Karpas-422 (cell line): ENCODE measurements at places on chromosomes 1 and 21. TPM values are rescaled to one million over a fixed set of nuclear protein-coding genes. Genes with fewer than 3 reads are reported as not detected.

Gene SLC45A1
- total RNA-seq, result not detected in 2 replicates

Gene MAP3K21
- total RNA-seq, result 2.2 and 3.4 TPM in 2 replicates

Gene KTI12
- 22.1 and 26.7 TPM in 2 replicates for total RNA-seq

Gene RIMS3
- total RNA-seq, result 4.2 and 5.5 TPM in 2 replicates

DNA sequence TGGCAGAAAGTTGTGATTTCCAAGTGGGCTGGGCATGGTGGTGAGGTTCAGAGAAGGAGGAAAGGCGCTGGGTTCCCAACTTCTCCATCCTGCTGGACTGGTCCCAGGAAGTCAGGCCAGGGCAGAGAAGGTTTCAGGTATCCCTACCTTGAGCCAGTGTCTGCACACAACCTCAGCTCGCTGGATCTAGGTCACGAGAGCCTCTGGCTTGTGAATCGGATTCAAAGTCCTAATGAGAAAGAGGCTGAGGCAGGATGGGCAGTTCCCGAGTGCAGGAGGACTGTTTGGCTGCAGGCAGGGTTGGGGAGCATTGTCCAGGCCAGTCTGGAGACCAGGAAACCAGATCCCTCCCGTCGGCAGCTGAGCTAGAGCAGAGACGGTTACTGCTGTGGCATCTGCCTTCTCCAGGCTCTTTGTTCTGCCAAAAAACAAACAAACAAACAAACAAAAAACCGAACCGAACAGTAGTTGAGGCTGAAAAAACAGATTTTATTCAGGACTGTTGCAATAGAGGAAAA, 19.5 kb upstream of the IGSF21 start:
- H3K27ac ChIP-seq, result no peak overlapping the region
- H3K4me3 ChIP-seq, result no peak overlapping the region
- no peaks in the 10 kb centered on the region for H3K4me1 ChIP-seq
- H3K36me3 ChIP-seq, result no peaks in the 10 kb centered on the region
- H3K27me3 ChIP-seq, result no peaks in the 10 kb centered on the region
- no peak for DNase-seq

DNA sequence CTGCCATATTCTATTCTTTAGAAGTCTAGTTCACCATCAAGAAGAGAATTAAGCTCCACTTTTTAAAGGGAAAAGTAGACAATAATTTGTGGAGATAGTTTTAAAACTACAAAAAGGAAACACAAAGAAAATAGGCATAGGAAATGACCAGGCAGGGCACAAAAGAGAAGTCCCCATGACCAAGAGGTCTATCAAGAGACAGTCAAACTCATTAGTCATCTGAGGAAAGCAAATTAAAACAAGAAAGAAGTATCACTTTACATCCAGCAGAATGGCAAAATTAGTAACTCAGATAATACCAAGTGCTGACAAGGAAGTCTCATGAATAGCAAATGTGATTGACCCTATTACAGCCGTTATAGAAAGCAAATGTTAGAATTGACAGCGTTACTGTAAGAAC, 243.7 kb upstream of the SNX7 start:
- no peak for DNase-seq
- H3K4me1 ChIP-seq, result no peaks in the 10 kb centered on the region
- no peaks in the 10 kb centered on the region for H3K27me3 ChIP-seq
- no peaks in the 10 kb centered on the region for H3K36me3 ChIP-seq
- no peak overlapping the region for H3K4me3 ChIP-seq
- no peak overlapping the region for H3K27ac ChIP-seq

GRCh38 chr1:178910023-178910422, 39.1 kb upstream of the ANGPTL1 start:
- H3K27ac ChIP-seq, result no peak overlapping the region
- no peak overlapping the region for H3K4me3 ChIP-seq
- peaks cover 89% of the 10 kb centered on the region for H3K36me3 ChIP-seq
- no peak for DNase-seq
- no peaks in the 10 kb centered on the region for H3K27me3 ChIP-seq
- H3K4me1 ChIP-seq, result peaks cover 12% of the 10 kb centered on the region

DNA sequence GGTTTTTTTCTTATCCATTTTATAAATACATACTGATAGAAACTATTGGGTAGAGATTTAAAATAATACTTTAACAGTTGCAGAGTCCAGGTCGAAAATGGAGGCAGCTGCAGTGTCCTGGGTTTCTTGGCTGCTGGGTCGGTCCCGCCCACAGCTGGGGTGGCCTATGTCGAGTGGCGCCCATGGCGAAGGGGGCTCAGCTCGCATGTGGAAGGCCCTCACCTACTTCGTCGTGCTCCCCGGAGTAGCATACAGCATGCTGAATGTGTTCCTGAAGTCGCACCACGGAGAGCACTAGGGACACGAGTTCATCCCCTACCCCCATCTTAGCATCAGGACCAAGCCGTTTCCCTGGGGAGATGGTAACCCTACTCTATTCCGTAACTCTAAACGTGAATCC, 1304.9 kb upstream of the ADGRL2 start:
- no peaks in the 10 kb centered on the region for H3K27me3 ChIP-seq
- no peaks in the 10 kb centered on the region for H3K4me1 ChIP-seq
- no peak overlapping the region for H3K27ac ChIP-seq
- no peaks in the 10 kb centered on the region for H3K36me3 ChIP-seq
- no peak overlapping the region for H3K4me3 ChIP-seq

DNA sequence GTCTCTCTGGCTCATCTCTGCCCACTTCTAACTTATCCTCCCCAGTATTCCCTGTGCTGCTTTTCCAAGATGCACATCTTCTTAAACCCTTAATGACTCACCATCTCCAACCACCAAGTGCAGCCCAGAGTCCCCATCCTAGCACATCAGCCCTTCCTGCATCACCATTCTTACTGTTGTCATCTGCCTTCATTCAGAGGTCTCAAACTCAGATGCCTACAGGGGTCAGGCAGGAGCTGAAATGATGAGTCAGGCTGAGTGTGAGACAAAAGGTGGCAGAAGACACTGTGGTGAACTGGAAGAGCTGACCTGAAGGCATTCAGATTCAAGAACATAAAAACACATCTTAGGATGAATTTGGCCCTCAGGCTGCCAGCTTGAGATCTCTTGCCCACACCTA, 34.6 kb downstream of the OLFML2B start:
- peak; percentile 67 for DNase-seq
- H3K4me3 ChIP-seq, result no peak overlapping the region
- no peaks in the 10 kb centered on the region for H3K36me3 ChIP-seq

GRCh38 chr1:121519042-121519755, 334.4 kb downstream of the SRGAP2C start:
- no peaks in the 10 kb centered on the region for H3K36me3 ChIP-seq
- H3K4me3 ChIP-seq, result peak overlapping the region; percentile 85
- H3K27ac ChIP-seq, result peak overlapping the region; percentile 100
- DNase-seq, result peak; percentile 97
- H3K4me1 ChIP-seq, result peaks cover 60% of the 10 kb centered on the region

DNA sequence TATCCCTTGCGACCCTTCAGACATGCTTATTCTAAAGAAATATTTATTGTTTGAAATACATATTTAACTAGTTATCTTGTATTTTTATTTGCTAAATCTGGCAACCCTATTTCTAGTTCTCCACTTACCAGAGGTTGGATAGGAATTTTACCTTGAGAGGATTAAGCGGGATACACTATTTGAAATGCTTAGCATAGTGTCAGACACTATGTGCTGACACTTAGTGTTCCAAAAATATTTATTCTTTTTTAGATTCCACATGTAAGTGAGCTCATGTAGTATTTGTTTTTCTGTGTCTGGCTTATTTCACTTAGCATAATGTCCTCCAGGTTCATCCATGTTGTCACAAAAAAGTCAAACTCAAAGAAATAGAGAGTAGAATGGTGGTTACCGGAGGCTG, 78.7 kb downstream of the NTMT2 start:
- H3K4me3 ChIP-seq, result no peak overlapping the region
- H3K27me3 ChIP-seq, result no peaks in the 10 kb centered on the region
- H3K36me3 ChIP-seq, result no peaks in the 10 kb centered on the region
- H3K27ac ChIP-seq, result no peak overlapping the region

DNA sequence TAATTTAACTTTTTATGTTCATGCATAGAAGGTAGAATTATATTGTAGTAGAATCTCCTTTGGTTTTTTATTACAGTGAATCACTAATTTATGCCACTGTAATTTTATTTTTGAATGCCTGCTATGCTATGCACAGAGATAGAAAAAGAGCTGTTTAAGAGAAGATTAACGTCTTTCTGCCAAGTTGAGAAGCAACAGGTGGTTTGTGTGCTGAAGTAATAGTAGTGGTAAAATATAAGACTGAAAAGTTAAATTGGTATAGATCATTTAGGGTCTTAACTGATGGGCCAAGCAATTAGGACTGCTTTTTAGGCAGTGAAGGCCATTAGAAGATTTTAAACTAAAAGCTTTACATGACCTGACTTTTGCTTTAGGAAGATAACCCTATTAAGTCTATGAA, 115.1 kb downstream of the SYT14 start:
- no peak overlapping the region for H3K4me3 ChIP-seq
- no peaks in the 10 kb centered on the region for H3K36me3 ChIP-seq
- no peak for DNase-seq
- no peaks in the 10 kb centered on the region for H3K4me1 ChIP-seq
- H3K27ac ChIP-seq, result no peak overlapping the region

DNA sequence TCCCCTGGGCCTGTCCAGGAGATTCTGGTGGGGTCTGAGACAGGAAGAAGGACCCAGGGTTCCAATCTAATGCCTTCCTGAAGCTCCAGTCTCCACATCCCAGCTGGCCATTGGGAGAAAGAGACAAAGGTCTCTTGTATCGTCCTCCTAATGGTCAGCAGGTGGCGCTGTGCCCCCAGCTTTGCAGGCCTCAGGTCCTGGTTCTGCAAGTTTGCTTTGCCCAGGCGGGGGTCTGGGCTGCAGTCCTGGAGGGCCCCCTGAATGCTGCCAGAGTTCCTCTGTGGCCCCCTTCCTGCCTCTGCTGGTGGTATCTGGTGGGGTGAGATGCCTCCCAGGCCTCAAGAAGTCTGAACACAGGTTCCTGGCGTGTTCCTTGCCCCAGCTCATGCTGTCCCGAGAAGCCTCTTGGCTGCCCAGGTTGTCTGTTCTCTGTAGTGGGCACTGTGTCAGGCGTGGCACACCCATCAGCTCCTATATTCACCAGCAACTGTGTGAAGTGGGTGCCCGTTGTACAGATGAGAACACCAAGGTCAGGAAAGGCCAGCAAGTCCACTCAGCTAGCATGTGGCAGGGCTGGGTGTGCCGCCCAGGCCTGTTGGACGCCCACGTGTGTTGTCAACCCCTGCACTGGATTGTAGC, 33.8 kb upstream of the CSF3R start:
- no peaks in the 10 kb centered on the region for H3K4me1 ChIP-seq
- peak; percentile 81 for DNase-seq

DNA sequence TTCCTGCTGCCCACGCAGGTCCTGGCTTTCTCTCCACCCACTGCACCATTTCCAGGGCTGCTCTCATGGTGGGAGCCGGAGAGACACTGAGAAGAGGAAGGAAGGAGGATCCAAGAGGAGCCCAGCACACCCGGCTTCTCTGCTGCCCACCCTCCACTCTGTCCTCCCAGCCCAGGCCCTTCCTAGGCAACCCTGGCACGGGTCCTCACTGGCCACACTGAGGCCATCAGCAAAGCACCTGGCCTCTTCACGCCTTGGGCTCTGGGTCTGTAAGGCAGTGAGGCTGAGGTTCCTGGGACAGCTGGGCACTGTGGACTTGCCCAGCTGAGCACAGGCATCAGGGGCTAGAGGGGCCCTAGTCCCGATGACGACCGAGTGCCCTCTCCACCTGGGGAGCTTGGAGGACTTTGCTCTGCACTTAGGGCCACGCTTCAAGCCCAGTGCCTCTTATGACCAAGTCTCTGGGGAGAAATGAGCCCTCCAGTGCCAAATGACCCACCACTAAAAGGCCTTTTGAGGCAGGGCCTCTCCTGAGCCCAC, 43.1 kb downstream of the PDE9A start:
- H3K4me3 ChIP-seq, result no peak overlapping the region
- H3K27ac ChIP-seq, result no peak overlapping the region
- no peak for DNase-seq
- H3K36me3 ChIP-seq, result no peaks in the 10 kb centered on the region
- H3K27me3 ChIP-seq, result no peaks in the 10 kb centered on the region
- no peaks in the 10 kb centered on the region for H3K4me1 ChIP-seq

DNA sequence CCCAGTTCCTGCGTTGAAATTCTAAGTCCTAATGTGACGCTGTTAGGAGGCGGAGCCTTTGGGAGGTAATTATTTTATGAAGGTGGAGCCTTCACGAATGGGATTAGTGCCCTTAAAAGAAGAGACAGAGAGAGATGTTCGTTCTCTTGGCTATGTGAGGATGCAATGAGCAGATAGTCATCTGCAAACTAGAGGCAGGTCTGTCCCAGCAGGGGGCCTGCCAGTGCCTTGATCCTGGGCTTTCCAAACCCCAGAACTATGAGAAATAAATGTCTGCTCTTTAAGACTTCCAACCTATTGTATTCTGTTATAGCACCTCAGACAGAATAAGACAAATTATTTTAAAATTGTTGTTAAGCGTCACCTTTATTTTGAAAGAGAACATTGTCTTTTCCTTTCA, 123.1 kb upstream of the KCNJ6 start:
- no peak for DNase-seq
- no peak overlapping the region for H3K4me3 ChIP-seq
- H3K36me3 ChIP-seq, result no peaks in the 10 kb centered on the region
- H3K27ac ChIP-seq, result no peak overlapping the region

DNA sequence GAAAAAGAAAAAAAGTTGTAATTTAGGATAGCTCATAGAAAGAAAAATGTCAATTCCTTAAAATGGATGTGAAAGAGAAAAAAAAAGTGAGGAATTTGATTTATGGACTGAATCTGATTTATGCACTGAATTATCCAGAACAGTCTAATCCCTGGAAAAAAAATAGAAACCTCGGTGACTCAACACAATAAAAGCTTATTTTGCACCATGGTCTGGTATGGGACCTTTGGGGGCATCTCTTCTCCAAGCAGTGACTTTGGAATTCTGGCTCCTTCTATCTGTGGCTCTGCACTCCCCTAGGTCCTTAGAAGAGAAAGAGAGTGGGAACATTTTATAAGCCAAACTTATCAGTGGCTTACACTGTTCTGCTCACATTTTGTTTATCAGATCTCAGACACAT, 471.7 kb upstream of the B3GALT2 start:
- no peak for DNase-seq
- no peak overlapping the region for H3K4me3 ChIP-seq
- H3K27me3 ChIP-seq, result no peaks in the 10 kb centered on the region
- no peaks in the 10 kb centered on the region for H3K36me3 ChIP-seq
- no peak overlapping the region for H3K27ac ChIP-seq
- H3K4me1 ChIP-seq, result no peaks in the 10 kb centered on the region

- no peaks in the 10 kb centered on the region for H3K27me3 ChIP-seq
- no peaks in the 10 kb centered on the region for H3K4me1 ChIP-seq
- no peak for DNase-seq
- no peaks in the 10 kb centered on the region for H3K36me3 ChIP-seq
These were observed 240.9 kb downstream of the CAMTA1 start for GRCh38 chr1:7026169-7026568.

DNA sequence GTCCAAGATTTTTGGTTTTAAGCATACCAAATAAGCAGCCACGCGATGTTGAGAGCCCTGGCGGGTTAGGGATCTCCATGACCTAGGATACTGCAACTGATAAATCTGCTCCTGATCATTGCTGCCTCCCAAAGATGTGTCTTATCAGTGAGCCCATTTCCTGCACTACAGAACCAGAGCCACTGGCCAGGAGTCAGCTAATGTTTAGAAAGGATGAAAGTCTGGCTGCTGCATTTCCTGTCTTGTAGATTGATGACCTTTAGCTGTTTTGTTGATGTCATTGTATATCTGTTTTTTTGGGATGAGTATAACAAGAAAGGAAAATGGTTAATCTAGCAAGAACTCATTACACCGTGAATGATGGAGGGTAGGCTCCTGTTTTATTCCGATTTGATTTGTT, 74.5 kb downstream of the C1orf21 start:
- no peak overlapping the region for H3K27ac ChIP-seq
- peaks cover 4% of the 10 kb centered on the region for H3K4me1 ChIP-seq
- DNase-seq, result no peak
- no peaks in the 10 kb centered on the region for H3K36me3 ChIP-seq
- no peaks in the 10 kb centered on the region for H3K27me3 ChIP-seq
